ENCODE measurements at places on chromosomes 1 and 21. TPM values are rescaled to one million over a fixed set of nuclear protein-coding genes. Genes with fewer than 3 reads are reported as not detected.

The IFT25 gene
- total RNA-seq, result 38.0 TPM

The RAB4A gene
- total RNA-seq, result 42.3 TPM

- no peak for DNase-seq
These were observed 9.2 kb upstream of the COL6A1 start for GRCh38 chr21:45972353-45972715.

DNA sequence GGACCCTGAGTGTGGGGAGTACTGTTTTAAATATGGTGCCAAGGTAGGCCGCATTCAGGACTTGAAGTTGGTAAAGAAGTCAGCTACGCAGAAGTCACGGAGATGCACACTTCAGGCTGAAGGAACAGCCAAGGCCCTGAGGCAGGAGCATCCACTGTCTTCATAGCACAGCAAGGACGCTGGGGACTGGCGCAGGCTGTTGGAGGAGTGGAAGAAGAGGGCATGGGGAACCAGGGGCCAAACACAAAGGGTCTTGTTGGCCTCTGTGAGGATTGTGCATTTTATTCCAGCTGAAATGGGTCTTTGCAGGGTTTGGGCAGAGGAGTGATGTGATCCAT, 16.6 kb downstream of the DNAJC16 start:
- no peak for DNase-seq

GRCh38 chr1:67433837-67434236, 3.6 kb upstream of the SERBP1 start:
- no peak for DNase-seq

DNA sequence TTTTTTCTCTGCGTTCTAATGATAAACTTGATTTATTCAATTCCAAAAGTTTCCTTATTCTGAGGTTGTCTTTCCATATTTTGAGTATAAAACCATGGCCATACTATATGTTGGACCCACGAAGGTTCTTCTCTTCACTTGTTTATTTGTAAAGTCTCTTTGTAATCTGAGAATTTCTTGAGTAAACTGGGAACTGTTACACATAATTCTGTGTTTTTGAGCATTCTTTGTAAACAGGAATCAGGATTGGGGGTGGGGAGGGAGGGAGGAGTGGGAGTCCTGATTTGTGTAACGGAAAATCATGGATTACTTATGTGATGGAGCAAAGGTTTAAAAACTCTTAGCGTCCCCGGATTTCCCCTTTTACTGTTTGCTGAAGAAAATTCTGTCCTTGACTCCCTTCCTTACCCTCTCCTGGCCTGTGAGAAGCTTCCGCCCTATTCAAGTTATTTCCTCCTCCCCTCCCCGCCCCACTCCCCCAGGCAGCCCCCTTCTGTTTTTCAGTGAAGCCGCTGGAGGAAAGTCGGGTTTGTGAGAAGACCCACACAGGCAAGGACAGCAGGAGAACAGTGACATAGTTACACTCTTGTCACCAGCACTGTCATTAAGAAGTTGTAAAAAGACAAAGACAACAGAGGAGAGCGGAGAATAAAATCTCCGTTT, 6.4 kb upstream of the NBPF11 start:
- no peak for DNase-seq
